ENCODE measurements at places on chromosomes 3 and 15.

DNA sequence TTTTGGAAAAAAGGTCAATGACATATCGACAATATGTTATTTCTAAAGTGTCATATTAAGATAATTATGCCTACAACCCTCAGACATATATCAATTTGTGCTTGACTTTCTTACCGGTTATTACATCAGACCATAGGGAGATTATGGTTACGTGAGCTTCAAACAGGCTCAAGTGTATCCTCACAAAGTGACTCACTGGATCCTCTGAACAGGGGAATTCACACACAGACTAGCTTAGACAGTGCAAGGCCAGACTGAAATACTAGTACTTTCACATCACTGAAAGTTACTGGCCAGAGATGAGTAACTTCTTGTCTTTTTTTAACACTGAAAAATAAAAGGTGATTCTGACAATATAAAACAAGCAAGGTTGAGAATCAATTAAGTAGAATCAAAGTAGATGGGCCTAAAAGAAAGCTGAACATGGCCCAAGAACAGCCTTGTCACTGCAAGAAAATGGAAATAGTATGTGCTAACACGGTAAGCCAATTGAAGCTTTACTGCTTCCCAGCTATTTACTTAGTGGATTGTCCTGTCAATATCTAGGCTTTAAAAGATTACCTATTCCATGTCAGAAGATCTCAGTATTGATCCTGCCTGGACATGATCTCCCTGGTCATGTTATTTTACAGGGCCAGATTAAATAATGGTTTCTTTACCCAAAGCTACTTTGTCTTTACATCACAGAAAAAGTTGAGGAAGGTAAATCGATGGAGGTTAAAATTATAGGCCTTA lies 848.6 kb downstream of the ROBO1 start:
- no peak for DNase-seq

GRCh38 chr3:37149257-37149656 lies 25.1 kb downstream of the LRRFIP2 start:
- no peak for DNase-seq

- DNase-seq = no peak
These were observed 33.0 kb upstream of the NR2E3 start for GRCh38 chr15:71777216-71777943.

- no peak for DNase-seq
These were observed 262.1 kb downstream of the IL20RB start for GRCh38 chr3:137219801-137220445.

All from CD4-positive, alpha-beta T cell treated with Interleukin-4 for 1 hour (primary cell).